Activated gamma-delta T cell treated with Interleukin-2 at 50 U/mL for 16 hours (primary cell): ENCODE measurements at places on chromosomes 16 and 17.
A peak's percentile ranks its signal among the peaks of the same experiment; 100 is the strongest.

DNA sequence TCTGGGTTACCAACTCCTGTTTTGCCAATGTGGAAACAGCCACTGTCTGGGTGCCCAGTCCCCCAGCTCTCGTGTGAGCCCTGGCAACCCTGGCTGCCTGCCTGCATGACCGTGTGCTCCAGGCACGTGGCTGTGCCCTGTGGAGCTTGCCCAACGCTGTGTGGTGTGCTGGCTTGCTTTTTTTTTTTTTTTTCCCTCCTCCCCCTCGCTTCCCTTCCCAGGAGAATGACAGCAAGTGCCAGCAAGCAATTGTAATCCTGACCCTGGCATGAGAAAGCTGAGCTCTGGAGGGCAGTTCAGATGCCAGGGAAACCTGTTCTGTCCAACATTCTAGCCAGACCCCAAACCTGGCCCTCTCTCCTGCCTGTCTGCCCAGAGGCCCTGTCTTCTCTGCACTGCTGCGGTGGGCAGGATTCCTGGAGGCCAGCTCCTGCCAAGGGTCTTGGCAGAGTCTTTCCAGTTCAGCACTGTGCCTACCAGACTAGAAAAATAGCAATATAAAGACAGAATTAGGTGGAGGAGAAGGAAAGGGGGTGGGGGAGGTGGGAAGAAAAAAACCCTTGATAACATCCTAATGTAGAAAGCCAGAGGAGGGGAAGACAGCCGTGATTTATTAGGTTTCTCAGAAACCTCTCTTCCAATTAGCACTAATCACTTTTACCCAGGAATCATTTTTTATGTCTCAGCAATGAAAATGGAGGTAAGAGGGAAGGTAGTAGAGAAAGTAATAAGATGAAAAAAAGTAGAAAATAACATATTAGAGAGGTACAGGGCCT lies 9.0 kb downstream of the HLF start:
- no peak for DNase-seq

- no peak for DNase-seq
Measured at GRCh38 chr16:87274794-87275193, 42.4 kb downstream of the C16orf95 start.

DNA sequence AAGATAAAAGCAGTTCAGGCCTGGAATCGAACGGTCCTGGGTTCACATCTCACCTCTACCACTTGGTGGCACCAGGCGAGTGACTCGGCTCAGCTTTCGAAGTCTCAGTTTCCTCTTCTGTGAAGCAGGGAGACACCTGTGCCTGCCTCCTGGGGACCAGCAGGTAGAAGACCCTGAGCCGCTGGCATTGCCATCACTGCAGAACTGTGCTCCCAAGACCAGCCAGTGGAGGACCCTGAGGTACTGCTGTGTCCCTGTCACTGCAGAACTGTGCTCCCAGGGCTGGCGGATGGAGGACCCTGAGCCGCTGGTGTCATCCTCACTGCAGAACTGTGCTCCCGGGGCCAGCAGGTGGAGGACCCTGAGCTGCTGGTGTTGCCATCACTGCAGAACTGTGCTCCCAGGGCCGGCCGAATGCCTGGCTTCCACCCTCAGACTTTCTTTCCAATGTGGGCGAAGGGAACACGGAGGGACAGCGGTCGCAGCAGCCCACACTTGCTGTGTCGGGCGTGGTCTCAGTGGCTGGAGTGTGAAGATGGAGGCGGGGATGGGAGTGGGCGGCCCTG lies 8.7 kb upstream of the SLC7A5 start:
- no peak for DNase-seq

DNA sequence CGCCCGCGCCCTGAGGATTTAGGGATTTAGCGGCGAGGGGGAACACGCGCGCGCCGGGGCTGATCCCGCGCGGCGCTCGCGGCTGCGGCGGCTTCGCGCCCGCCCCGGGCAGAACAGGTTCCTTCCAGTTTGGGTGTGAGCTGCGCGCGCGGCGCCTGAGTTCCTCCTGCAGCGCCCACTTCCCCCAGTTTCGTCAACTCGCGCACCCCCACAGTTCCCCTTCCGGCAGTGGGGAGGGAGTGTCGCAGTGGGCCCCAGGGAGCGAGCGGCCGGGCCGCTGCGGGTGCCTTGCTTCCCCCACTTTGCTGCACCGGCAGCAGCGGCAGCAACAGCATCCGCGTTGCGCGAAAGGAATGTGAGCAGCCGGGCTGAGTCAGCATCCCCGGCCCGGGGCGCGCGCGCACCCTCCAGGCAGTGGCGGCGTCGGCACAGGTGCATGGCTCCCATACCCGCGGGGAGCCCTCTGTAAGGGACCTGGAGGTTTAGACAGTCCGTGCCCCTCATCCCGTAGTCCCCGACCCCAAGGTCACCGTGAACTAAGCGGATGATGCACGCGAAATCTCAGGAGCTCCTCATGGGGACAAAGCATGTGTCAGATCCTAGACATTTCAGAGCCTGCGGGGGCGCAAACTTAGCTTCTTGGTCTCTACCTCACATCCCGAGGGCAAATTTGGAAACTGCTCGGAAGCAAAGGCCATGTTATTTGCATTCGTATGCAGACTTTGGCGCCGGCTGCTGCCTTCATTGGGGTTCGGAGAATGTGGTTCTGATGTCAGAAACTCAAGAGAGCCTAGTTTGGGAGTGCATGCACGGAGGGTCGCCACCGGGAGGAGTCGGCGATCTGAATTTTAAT lies 767 bp downstream of the ARSG start:
- DNase-seq, result peak; percentile 92

GRCh38 chr16:8920645-8921346 lies 38.6 kb downstream of the LITAFD start:
- DNase-seq, result no peak

DNA sequence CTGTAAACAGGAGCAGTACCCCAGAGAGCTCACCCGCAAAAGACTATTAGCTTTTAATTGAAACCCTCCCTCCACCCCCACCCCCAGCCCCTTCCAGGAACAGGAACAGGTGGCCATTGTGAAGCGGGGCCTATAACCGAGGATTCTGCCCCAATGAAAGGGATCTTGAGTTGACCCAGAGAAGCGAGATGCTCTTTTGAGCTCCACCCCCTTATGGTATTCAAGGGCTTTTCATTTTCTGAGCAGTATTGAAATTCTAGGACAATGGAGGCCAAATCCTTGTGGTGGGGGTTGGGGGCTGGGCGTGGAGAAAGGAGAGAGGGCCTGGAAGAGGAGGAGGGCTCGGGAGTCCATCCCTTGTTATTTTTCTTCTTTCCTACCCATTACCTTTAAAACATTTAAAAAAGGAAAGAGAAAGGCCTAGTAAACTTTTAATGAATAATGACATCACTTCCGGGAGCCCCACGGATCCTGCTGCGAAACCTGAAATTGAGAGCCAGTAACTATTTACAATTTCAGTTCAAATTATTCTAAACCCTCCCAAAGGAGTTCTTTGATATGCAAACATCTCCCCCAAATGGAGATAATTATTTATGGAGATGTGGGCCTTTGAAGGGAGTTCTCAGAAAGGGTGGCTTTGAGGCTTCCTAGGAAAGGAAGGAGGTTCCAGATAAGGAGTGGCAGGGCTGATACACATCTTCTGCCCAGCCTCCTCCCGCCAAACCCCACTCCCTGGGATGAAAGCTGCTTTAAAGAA lies 30.5 kb downstream of the HS3ST3B1 start:
- no peak for DNase-seq

DNA sequence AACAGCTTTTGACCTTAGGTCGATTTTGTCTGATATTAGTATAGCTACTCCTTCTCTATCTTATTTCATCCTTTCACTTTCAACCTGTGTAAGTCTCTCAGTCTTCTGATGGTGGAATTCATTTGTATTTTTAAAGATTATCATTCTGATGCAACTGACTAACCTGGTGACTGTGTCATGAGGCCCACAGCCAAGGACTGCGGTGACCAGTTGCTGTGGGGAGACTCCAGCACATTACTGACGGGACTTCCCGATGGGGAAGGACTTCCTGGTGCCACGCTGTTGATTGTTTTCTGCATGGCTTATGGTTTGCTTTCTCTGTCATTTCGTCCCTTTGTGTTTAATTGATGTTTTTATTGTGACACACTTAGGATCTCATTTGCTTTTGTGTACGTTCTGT lies 34.2 kb downstream of the RMI2 start:
- no peak for DNase-seq

DNA sequence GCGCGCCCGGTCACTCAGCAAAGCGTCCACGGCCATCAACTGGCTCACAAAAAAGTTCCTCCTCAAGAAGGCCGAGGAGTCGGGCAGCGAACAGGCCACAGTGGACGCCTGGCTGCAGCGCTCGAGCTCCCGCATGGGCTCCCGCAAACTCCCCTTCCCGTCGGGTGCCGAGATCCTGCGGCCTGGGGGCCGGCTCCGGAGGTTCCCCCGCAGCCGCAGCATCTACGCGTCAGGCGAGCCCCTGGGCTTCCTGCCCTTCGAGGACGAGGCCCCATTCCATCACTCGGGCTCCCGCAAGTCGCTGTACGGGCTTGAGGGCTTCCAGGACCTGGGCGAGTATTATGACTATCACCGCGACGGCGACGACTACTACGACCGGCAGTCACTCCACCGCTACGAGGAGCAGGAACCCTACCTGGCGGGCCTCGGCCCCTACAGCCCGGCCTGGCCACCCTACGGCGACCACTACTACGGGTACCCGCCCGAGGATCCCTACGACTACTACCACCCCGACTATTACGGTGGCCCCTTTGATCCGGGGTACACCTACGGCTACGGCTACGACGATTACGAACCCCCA lies 10.7 kb downstream of the MYO15A start:
- no peak for DNase-seq

DNA sequence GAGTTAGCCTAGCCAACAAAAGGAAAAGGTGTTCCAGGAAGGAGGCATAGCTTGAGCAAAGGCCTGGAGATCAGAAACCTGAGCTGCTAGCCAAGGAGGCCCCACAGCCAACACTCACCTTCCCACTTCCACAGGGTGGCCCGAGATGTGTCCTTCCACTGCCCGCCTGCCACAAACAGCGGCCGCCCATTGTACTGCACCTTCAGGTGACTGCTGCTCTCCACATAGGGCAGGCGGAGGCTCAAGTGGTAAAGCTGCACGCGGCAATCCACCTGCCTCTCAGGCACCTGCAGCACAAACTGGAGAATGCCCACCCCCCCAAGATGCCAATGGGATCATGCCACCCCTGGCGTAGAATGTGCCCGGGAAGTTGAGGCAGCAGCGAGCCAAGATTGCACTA lies 111.5 kb downstream of the RMI2 start:
- DNase-seq, result no peak

GRCh38 chr17:34581446-34582184 lies 2.2 kb downstream of the TMEM132E start:
- no peak for DNase-seq

- no peak for DNase-seq
Measured at GRCh38 chr16:75482434-75483205, 12.6 kb downstream of the CHST6 start.

- DNase-seq, result no peak
Measured at GRCh38 chr17:7315570-7316235, 543 bp upstream of the GPS2 start.

DNA sequence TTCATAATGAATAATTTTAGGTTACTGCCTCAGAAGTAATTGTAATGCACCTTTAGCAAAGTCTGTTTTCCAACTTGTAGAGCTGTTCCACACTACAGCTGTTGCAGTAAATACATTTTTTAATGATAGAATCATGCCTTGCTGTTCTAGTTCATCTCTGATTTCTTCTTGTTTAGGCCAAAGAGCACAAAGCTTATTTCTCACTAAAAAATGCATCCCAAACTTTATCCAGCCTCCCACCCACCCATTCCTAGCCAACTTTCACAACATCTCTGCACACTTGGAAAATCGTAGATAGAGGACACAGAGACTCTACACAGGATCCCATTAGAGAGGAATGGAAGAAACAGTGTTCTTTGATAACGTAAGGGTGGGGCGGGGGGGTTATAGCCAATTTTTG lies 252.2 kb upstream of the DYNLRB2 start:
- DNase-seq, result no peak
